ENCODE measurements at places on chromosomes 5 and 9.

DNA sequence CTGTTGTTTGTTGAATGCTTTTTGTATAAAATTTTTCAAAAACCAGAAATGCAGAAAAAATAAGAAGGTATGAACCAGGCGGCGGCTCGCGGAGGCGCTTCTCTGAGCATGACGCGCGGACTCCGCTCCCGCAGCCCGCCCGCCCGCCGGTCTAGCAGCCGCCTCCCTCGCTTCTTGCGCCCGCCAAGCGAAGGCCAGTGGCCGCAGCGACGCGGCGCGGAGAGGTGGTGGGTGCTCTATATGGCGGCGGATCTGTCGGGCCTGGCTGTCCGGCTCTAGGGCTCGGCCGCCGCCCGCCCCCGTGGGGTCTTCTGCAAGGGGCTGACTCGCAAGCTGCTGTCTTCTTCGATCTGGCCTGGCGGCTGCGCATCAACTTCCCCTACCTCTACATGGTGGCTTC, 93.8 kb downstream of the ANKRD18A start:
- no peak for DNase-seq

GRCh38 chr5:159362220-159362619, 31.9 kb upstream of the IL12B start:
- DNase-seq: no peak

- no peak for DNase-seq
Measured at GRCh38 chr5:76477061-76477460, 74.0 kb downstream of the IQGAP2 start.

- no peak for DNase-seq
Measured at GRCh38 chr5:139293202-139293506, 386 bp upstream of the MATR3 start.

- no peak for DNase-seq
Measured at GRCh38 chr5:74995926-74996325, 56.4 kb downstream of the GCNT4 start.

GRCh38 chr9:114156657-114157421, 1.5 kb downstream of the COL27A1 start:
- DNase-seq: no peak

- DNase-seq: no peak
Measured at GRCh38 chr5:158979290-158979689, 120.4 kb downstream of the EBF1 start.

DNA sequence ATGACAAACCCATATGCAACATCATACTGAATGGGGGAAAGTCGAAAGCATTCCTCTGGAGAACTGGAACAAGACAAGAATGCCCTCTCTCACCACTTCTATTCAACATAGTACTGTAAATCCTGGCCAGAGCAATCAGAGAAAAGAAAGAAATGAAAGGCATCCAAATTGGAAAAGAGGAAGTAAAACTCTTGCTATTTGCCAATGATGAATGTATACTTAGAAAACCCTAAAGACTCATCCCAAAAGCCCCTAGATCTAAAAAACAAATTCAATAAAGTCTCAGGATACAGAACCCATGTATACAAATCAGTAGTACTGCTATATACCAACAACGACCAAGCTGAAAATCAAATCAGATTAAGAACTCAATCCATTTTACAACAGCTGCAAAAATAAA, 66.9 kb downstream of the SPATA31C2 start:
- DNase-seq: no peak

DNA sequence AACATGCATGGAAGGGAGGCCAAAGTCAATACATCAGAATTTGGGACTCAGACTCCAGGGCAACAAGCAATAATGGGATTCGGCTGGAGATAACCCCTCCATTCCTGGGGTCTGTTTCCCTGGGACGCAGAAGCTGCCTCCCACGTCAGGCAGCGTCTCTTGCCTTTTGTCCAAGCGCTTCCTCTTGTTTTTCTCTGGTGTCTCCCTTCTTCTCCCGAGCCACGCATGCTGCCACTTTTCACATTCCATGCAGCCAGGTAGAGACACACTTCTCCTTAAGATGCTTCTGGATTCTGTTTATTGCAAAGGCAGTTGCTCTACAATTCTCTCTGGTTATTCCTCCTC, 267.3 kb downstream of the AOPEP start:
- no peak for DNase-seq

DNA sequence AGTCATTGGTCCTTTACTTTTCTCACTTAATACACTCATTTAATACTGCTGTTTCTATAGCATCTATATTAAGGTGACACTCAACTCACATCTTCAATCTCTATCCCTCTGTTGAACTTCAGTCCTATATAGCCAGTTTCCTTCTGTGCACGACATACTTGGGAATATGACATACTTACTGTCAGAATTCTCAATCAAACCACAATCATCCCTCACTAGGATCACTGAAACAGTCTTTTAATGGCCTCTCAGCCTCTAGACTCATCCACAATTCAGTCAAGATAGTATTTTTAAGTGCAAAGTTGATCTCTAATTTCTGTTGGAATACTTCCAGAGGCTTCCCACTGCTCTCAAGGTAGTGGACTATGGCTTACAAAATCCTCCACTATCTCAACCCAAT, 251.0 kb upstream of the MEF2C start:
- no peak for DNase-seq

GRCh38 chr9:106745457-106745856, 117.5 kb upstream of the ZNF462 start:
- DNase-seq: no peak

GRCh38 chr5:148290271-148291195, 21.7 kb upstream of the SPINK7 start:
- DNase-seq: no peak

DNA sequence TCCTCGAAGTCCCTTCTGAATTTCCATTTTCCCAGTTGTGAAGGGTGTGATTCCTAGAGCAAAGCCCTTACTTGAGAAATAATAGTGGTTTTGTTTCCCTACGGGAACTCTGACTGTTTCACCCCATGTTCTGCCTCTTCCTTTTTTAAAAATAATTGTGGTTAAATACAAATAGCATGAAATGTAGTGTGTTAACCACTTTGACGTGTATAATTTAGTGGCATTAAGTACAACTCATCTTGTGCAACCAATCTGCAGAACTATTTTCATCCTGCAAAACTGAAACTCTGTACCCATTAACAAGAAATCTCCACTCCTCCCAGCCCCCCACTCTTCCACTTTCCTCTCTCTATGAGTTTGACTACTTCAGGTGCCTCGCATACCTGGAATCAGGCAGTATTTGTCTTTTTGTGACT, 35.6 kb upstream of the HAND1 start:
- no peak for DNase-seq

GRCh38 chr9:78923966-78924659, 627.2 kb downstream of the PSAT1 start:
- DNase-seq: no peak

DNA sequence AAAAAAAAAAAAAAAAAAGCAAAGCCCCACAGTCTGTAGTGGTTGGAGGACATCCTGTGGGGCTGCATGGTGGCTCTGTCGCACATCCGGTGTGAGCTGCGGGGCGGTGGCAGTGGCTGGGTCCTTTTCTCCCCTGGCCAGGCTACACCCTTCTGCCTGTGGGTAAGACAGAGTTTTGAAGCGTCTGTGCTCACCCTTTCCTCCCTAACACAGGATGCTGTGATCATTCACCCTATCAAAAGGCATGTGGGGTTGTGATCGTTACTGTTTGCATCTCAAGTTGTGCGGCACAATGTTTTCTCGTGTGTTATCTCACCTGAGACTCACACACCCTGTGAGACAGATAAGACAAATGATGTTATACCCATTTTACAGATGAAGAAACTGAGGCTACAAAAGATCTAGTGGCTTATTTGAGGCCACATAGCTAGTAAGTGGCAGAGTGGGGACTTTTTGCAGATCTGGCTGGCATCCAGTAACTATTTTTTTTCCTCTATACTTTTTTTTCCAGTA, 17.5 kb downstream of the IRF1 start:
- no peak for DNase-seq

DNA sequence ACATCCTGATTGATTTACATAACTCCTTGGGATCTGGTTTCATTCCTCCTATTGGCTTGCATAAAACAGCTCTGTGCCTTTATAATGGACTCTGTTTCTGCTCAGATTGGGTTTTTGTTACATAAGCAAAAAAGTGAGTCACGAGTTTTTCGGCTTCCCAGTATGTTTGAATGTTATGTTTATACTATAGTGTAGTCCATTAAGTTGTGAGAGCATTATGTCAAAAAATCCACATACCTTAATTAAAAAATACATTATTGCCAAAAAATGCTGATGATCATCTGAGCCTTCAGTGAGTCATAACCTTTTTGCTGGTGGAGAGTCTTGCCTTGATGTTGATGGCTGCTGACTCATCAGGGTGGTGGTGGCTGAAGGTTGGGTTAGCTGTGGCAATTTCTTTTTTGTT, 144.6 kb downstream of the CCDC171 start:
- no peak for DNase-seq

DNA sequence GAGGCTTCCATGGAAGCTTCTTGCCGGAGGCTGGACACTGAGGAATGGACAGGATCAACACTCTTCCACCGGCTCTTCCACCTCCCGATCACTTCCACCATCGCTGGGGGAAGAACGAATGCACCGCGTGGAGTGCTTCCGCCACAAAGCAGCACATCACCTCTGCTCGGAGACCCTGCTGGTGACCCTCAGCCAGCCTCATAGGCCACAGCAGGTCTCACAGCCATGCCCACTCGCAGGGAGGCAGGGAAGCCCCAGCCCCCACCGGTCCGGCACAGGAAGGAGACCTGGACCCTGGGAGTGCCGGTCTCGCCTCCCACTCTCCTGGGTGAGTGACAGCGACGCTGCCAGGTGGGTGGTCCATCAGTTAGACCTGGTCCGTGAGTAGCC, 4.7 kb downstream of the MRPL36 start:
- DNase-seq: no peak

DNA sequence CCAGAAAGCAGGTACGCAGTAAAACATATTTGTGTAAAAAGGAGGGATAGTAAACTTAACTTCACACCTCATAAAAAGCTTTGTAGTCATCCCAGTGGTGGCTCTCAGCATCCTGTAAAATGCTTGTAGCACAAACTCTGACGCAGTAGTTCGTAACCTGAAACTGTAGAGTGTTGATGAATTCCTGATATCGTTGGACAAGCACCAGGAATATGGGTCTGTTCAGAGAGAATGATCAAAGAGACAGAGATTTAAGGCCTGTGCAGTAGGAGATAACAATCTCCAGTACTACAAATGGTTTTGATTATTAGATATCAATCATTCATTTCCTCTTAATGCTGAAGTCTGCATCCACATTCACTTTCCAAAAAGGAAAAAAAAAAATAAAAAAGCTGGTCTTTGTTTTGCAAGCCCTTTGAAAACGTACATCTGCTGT, 148.5 kb downstream of the KIAA0825 start:
- DNase-seq: no peak

- DNase-seq: no peak
Measured at GRCh38 chr5:73450672-73451223, 2.2 kb upstream of the FOXD1 start.

GRCh38 chr5:124746916-124747790, 714 bp upstream of the ZNF608 start:
- DNase-seq: peak; percentile 96

GRCh38 chr9:111726949-111727348, 65.5 kb downstream of the GNG10 start:
- DNase-seq: no peak

GRCh38 chr5:163976696-163977095, 471.3 kb downstream of the MAT2B start:
- DNase-seq: no peak

DNA sequence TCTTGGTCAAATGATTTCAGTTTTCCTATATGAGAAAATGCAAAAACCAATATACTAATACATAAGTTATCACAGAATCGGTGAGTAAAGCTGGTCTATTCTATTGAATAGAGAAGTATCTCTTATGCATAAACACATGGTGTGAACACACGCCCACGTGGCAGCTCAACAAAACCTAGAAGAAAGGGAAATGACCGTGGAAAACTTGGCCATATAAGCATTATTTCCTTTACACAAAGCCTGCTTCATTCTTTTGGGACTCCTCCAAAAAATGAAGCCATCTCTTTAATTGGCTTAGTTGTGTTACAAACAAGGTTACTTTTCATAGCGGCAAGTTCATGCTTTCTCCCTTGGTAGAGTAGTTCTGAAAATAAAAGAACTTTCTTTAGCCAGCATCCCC, 183.2 kb downstream of the TMEM161B start:
- DNase-seq: no peak

GRCh38 chr9:68500457-68501381, 40.0 kb downstream of the TMEM252 start:
- DNase-seq: no peak

DNA sequence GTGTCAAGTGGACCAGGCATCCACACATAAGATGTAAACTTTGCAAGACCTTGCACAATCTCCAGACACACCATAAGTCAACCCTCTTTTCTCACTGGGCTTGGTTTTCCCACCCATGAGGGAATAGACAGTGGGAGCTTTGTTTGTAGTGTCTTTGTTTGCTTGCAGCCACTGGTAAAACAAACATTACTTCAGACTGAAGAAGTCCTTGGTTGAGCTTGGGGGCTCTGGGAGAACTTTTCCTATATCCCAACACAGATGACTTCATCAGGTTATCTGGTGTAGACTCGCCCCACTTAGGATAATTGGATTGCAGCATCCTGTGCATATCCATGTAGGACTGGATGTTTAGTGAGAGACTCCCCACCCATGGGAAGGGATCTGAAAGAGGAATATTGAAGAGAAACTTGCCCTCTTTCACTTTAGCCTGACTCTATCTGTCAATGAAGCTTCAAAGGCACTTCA, 11.5 kb upstream of the ADGRV1 start:
- DNase-seq: no peak

GRCh38 chr9:76796296-76796695, 32.1 kb downstream of the PCA3 start:
- DNase-seq: no peak

- DNase-seq: no peak
Measured at GRCh38 chr5:180169248-180170105, 39.5 kb downstream of the RASGEF1C start.

DNA sequence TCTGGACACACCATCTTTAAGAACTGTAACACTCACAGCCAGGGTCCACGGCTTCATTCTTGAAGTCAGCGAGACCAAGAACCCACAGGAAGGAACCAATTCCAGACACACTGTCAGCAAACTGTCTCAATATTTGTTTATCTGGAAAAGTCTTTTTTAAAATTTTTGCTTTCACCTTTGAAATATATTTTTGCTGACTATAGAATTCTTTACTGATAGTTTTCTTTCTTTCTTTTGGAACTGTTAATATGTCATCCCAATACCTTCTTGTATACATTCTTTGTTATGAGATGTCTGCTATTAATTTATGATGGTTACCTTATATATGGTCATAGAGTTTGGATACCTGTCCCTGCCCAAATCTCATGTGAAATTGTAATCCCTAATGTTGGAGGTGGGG, 145.1 kb upstream of the IRX4 start:
- DNase-seq: no peak

GRCh38 chr5:138762110-138762509, 8.9 kb downstream of the CTNNA1 start:
- DNase-seq: no peak

GRCh38 chr5:170110403-170111087, 4.8 kb downstream of the FOXI1 start:
- no peak for DNase-seq
